ENCODE measurements at places on chromosomes 7 and 10.

GRCh38 chr7:34361663-34362250 lies 296.3 kb upstream of the NPSR1 start:
- DNase-seq = no peak

DNA sequence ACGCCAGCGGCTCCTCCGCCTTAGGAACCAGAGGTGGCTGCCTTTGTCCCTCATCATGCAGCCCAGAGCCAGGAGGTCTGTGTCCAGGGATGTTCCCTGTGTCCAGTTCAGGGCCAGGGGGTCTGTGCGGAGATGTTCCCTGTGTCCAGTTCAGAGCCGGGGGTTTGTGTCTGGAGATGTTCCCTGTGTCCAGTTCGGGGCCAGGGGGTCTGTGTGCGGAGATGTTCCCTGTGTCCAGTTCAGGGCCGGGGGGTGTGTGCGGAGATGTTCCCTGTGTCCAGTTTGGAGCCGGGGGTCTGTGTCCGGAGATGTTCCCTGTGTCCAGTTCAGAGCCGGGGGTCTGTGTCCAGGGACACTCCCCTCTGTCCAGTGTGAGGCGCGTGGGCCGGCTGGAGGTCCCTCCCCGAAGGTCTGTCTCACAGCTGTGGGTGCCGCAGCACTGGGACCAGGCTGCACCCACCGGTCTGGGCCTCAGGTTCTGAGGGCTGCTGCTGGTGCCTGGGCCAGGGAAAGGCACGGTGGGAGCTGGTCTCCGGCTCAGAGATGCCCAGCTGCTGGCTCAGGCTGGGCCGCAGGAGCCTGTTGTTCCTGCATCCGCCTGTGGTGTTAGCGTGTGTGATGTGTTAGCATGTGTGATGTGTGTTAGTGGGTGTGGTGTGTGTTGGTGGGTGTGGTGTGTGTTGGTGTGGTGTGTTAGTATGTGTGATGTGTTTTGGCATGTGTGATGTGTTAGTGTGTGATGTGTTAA lies 67.9 kb upstream of the CFAP46 start:
- no peak for DNase-seq

GRCh38 chr7:25349283-25350017 lies 121.2 kb upstream of the NPVF start:
- DNase-seq = no peak

DNA sequence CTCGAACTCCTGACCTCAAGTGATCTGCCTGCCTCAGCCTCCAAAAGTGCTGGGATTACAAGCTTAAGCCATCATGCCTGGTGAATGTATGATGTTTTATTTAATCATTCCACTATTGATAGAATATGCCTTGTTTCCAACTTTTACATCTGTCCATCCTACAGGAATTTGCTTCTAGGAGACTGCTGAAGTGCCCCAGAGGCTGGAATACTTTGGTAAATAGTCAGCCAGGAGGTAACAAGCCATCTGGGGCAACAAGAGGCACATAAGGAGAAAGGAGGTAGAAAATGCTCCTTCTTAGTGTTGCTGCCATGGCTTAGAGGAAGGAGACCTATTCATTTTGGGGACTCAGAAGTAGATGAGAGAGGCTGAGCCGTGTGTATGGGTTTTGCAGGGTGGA lies 14.8 kb downstream of the PLCE1 start:
- DNase-seq = no peak

- no peak for DNase-seq
These were observed 1.3 kb upstream of the SCART1 start for GRCh38 chr10:133452453-133452852.

Measured in activated B cell treated with CpG ODN at 0.5 μM for 24 hours (primary cell).